ENCODE measurements at places on chromosomes 2 and 18. TPM values are rescaled to one million over a fixed set of nuclear protein-coding genes. Genes with fewer than 3 reads are reported as not detected.

GRCh38 chr2:18047213-18047611 is 168.7 kb downstream of the KCNS3 start:
- DNase-seq, result no peak

DNA sequence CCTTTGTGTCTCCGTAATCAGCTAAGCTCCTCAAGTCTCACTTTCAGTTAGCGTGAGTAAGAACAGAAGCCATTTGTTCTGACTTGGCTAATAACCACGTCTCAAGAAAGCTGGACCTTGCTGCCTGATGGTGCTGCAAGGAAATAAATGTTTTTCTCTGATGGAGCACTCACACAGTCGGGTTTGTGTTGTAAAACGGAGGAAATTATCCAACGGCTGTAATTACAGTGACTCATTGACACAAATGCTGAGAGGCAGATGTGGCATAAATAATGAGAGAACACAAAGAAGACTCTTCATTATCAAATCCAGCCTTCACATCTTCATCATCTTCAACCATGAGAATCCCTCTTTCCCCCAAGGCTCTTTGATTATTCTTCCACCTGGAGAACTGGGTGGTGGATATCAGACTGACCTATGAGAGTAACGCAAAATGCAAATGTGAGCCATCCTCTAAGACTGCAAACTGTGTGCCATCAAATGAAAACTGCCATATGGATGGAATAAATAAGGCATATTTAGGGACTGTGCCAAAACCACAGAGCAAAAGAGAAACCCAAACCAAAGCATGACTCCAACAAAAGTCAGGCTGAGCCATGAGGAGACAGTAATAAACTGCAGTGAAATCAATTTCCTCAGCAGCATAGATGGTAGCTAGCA is 252.6 kb downstream of the RND3 start:
- no peak for DNase-seq

- DNase-seq, result no peak
Observed at GRCh38 chr2:180662521-180662920, 317.9 kb upstream of the UBE2E3 start.

DNA sequence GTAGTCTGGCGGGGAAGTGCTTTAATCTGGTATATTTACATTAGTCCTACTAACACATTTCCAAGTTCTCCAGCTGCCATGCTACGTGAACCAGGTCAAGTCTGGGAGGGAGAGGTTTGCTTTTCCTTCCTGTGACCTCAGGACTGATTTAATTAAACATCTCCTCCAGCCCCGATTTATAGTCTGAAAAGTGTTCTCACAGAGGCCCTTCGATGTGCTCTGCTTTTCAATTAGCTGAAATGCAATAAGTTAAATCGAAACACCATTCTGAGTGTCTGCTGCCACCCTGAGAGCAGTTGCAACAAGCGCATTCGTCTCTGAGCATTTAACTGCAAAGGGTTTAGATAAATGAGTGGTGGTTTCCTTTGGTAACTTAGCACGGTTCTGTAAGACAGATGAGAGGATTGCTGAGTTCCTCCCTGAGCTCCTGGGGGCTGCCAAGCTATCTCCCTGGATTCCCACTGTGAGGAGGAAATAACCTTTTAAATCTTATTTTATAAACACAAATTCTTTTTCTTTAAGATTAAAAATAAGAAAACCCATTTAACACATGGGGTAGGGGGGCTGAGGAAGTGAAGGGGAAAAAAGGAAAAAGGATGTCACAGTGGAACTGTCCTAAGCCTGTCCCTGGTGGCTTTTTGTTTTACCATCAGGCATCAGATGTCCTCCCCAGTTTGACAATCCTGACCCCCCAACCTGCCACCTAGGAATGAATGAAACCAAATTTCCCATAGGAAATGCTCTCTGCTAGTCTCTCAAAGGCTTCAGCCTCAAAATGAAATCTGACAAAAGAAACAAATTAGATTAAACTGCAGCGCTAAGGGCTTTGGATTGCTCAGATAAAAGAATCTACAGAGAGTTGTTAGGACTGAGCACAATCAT is 56.5 kb upstream of the CREB1 start:
- DNase-seq, result peak; percentile 56

DNA sequence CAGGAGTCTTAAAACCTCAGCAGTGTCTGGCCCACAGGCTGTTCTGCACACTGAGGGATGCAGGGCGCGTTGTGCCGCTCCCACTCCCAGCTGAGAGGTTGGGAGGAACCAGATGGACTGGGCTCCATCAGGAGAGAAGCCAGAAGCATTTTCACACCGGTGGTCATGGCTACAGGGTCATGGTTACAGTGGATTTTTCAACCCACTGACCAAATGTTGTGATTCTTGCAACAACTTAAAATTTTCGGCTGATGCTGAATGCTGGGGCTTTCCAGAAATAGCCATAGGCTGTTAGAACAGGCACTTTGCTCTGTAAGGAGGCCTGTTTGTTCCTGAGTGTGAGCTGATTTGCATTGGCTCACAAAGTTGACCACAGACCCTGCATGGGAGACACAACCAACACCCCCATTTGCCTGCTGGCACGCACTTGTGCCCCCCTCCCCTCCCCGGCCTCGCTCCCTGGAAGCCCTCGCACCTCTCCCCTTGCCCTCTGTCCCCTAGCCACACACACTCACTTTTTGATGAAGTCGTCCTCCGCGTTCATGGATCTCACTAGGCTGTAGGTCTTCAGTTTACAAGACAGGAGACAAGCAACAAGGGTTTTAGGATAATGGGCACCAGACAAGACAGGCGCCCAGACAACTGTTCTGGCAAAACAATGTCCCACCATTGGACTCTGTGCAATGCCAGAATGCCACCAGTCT is 3.4 kb downstream of the LPIN1 start:
- DNase-seq, result no peak

DNA sequence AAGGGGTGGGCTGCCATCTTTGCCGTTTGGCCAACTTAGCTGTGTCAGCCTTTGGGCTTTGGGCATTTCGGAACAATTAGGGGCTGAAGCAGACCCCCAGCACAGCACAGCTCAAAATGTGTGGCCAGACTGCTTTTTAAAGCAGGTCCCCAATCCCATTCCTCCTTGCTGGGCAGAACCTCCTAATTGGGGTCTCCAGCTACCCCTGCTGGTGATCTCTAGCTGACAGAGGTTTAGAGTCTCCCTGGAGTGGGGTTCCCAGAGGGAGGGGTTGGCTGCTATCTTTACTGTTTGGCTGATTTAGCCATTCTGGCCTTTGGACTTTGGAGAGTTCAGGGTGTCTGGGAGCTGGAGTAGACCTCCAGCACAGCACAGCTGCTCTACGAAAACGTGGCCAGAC is 71.5 kb upstream of the LHCGR start:
- no peak for DNase-seq

DNA sequence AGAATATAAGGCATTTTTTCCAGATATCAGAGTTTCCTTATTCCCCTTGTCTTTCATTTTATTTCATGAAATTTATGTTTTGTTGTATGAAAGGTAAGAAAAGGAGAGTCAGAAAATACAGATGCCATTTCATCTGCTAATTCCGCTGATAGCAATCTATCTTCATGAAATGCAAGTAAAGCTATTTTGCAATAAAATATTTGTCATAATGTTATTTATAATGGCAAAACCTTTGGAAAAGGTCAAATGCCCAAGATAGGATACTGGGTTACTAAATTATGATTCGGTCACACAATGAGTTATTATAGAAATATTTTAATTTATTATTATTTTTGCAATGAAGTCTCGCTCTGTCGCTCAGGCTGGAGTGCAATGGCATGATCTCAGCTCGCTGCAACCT is 124.2 kb downstream of the SPP2 start:
- no peak for DNase-seq

GRCh38 chr2:73821227-73821626 is 7.5 kb upstream of the STAMBP start:
- DNase-seq, result no peak

GRCh38 chr2:132804051-132804450 is 134.0 kb upstream of the LYPD1 start:
- no peak for DNase-seq

- no peak for DNase-seq
Observed at GRCh38 chr18:11663439-11664029, 25.5 kb upstream of the GNAL start.

GRCh38 chr18:79515944-79516351 is 120.2 kb downstream of the NFATC1 start:
- DNase-seq, result no peak

DNA sequence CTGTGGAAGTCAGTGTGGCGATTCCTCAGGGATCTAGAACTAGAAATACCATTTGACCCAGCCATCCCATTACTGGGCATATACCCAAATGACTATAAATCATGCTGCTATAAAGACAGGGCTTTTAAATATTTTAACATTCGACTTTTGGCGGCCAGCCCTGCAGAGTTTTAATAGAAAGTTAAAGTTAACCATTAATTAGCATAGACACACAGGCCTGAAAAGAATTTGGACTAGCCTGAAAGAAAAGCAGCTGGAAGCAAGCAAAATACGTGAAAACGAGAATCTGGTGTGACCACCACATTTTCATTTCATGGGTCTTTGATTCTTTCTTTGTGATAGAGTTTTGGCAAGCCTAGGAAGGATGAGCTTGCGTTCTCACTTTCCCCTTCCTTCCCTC is 184.0 kb downstream of the SCG2 start:
- no peak for DNase-seq

The IL1A gene
- not detected for total RNA-seq

The SYT4 gene
- total RNA-seq, result 499 TPM

The RAMP1 gene
- total RNA-seq, result 2.7 TPM

The SP5 gene
- total RNA-seq, result 0.78 TPM

The ZSWIM2 gene
- 1.2 TPM for total RNA-seq

The SMARCAL1 gene
- 11.4 TPM for total RNA-seq

The VPS4B gene
- 41.0 TPM for total RNA-seq

The DNAJC5G gene
- total RNA-seq, result not detected

The KCNG3 gene
- 0.16 TPM for total RNA-seq

The RMDN2 gene
- 13.6 TPM for total RNA-seq
